ENCODE measurements at places on chromosomes 3 and 15. TPM values are rescaled to one million over a fixed set of nuclear protein-coding genes. Genes with fewer than 3 reads are reported as not detected.

DNA sequence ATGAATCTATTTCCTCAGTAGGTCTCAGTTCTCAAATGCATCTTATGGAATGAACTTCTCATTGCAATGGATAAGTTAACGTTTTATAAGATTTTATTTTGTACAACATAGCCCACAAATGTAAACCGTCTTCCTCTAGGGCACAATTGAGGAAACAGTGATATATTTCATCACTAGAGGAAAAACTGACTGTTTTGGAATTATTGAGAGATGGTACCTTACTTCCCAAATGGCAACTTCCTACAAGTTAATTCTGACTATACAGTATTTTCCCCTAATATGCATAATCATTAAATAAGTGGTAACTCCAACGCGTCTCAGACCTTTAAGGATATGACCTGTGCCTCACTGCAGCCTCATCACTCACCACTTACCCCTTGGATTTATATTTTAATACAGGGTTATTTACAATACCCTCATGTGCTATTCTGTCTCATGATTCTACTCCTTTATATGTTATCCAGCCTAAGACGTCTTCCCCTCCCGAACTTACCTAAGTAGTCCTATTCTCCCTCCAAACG, 13.3 kb downstream of the GABPB1 start:
- 0 out of 3 replicates have a peak, but pooled peaks cover 4% of the 10 kb centered on the region for H3K36me3 ChIP-seq
- no peak overlapping the region for H3K27ac ChIP-seq
- DNase-seq: no peak
- no peaks in the 10 kb centered on the region for H3K27me3 ChIP-seq
- no peak overlapping the region for H3K4me3 ChIP-seq

DNA sequence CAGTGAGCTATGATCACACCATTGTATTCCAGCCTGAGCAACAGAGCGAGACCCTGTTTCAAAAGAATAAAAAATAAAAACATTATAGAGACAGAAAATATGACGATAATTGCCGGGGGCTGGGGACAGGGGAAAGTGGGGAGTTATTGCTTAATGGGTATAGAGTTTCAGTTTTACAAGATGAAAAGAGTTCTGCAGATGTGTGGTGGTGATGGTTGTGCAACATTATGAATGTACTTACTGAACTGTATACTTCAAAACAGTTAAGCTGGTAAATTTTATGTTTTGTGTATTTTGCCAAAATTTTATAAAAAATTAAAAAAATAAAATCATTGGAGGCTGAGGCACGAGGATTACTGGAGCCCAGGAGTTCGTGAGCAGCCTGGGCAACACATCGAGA, 24.8 kb upstream of the ZNF774 start:
- no peaks in the 10 kb centered on the region for H3K27me3 ChIP-seq
- no peak for DNase-seq
- H3K27ac ChIP-seq: no peak overlapping the region
- H3K4me1 ChIP-seq: peaks cover 4% of the 10 kb centered on the region
- no peaks in the 10 kb centered on the region for H3K36me3 ChIP-seq

The LRRIQ4 gene
- polyA plus RNA-seq: not detected

DNA sequence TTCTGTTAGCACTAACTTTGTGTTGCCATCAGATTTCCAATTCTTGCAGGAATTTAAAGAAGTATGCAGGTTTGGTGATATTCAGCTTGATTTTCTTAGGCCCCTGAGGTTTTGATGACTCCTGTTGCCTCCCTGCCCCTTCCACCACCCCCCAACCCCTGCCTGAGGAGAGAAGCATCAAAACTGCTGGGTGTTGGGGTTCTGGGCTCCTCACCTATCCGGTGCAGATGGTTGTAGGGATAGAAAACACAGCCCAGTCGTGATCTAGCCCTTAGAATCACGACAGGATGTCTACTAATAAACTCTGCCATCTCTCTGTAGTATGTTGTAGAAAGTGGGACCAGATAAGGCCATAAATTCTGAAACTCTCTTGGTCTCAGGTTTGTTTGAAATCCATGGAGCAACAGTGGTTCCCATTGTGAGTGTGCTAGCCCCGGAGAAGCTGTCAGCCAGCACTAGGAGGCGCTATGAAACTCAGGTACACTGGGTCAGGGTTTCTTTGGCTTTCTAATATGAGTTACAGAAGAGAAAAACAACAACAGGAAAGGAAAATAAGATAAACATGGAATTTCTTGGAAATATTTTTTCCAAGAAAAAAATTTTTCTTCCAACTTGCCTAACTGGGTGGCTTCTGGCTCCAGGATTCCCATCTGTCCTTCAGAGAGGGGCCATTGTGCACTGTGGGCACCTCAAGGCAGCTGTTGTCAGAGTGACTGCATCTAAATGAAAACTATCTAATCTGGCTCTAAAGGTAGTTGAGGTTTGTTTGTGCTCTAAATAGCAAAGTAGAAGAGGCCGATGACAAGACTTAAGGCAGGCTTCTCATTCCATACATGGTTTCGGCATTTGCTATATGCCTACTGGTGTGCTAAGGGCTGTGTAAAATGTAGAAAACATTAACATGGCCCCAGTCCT, 8.7 kb downstream of the SRP14 start:
- DNase-seq: peak; percentile 39
- H3K4me3 ChIP-seq: no peak overlapping the region

DNA sequence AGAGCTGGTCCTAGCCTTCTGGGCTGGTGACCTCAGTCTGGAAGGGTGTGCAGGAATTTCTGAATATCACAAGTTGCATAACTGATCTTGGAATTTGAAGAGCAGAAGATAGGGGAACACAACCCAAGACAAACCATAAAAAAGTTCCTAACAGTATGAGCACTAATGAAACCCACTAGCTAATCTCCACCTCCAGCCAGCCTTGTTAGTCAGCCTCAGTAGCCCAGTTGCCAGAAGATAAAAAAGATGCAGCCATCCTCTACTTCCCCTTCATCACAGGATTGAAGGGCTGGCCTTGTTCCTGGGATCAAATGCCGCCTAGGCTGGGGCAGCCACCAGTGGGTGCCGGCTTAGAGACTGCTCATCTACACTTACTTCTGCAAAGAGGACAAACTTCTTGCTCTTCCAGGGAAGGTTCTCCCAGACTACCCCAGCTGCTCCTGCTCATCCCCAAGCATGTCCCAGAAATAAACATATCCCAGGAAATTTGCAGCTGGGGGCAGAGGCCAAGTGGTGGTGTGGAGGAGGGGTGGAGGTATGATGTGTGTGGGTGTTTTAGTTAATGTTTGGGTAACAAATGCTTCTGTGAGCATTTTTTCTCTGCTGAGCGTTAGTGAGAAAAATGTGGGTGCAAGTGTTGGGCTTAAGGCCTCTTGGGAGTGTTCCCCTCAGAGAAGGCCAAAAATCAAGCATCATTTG, 9.2 kb upstream of the ITGA11 start:
- peaks cover 11% of the 10 kb centered on the region for H3K27me3 ChIP-seq
- H3K27ac ChIP-seq: no peak overlapping the region
- no peak overlapping the region for H3K4me3 ChIP-seq
- DNase-seq: no peak
- H3K36me3 ChIP-seq: no peaks in the 10 kb centered on the region

The RYR3 gene
- not detected for polyA plus RNA-seq

DNA sequence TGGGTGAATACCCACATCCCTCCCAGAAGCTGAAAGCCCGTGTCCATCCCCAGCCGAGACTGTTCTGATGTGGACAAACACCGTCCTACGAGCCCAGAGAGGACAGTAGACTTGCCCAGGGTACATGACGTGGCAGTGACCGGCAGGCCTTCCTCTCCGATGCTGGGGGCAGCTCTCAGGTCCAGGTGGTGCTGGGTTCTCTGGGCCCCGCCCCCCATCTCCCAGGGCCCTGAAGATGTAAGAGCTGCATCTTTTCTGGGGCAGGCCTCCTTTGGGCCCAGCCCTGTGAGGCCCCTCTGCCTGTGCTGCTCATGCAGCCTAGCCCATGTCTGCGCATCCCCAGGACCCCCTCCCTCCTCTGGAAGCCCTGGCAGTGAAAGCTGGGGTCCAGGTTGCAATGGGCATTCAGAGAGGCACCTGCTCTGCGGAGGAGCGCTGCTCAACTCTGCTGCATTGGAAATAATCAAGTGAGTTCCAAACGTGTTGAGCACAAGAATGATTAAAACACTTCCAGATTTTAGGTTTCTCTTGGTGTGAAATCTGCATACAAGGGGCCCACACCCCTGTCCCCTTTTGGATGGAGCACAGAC, 71.9 kb downstream of the FBLN2 start:
- H3K27ac ChIP-seq: no peak overlapping the region
- H3K36me3 ChIP-seq: no peaks in the 10 kb centered on the region
- no peak overlapping the region for H3K4me3 ChIP-seq

The NTRK3 gene
- 0.08 TPM for polyA plus RNA-seq

DNA sequence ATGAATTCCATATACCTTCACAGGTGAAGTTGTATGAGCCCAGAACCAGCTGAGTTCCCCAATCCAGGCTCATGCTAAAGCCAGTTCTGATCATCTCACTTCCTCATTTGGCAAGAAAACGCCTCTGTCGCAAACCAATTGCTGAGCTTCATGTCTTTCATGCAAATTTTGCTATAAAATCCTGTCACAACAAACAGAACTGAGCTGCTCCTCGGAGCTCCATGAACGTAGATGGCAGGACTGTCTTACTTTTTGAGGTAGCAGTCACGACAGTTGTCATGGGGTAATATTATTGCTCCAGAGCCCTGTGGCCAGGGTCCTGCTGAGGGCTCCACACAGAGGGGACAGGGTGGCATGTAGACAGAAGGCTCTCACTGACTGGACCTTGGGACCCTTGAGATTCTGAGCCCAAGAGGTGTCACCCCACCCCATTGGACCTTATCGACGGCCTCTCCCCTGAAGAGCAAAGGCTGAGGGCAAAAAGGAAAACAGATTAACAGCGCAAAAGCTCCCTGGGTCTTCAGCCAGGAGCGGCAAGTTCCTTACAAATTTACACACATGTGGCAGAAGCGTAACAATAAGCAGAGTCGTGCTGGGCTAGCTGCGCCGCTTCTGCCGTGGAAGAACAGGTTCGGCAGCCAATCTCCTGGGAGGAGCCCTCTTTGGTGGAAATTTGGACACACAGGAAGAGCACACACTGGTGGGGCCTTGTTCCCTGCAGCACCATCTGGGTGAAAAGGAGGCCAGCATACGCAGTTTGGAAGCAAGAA, 249.2 kb downstream of the OPA1 start:
- H3K36me3 ChIP-seq: peaks cover 5% of the 10 kb centered on the region
- DNase-seq: peak; percentile 71
- H3K27me3 ChIP-seq: no peaks in the 10 kb centered on the region
- peak overlapping the region; percentile 95 for H3K27ac ChIP-seq
- H3K4me3 ChIP-seq: peak overlapping the region; percentile 22
- H3K4me1 ChIP-seq: peaks cover 23% of the 10 kb centered on the region

- no peak for DNase-seq
- no peaks in the 10 kb centered on the region for H3K4me1 ChIP-seq
- no peak overlapping the region for H3K4me3 ChIP-seq
These were observed 17.4 kb downstream of the FILIP1L start for GRCh38 chr3:100096866-100097265.

The CFAP100 gene
- not detected for polyA plus RNA-seq

DNA sequence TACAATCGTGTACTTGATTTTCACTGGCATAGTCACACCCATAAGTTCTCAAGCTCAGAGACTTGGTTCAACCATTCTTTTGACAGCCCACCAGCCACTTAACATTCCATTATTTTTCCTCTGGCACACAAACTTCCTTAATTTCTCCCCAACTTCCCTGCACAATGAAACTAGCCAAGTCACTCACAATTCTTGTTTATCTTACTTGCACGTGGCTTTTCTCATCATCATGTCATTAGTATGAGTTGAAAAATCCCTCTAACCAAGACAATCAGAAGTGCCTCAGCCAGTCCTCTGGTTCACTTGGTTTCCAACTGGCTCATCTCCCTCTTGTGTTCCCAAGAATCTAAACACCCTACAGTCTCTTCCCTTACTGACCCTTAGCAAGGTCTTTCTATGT, 110.5 kb upstream of the PTPRG start:
- H3K27ac ChIP-seq: no peak overlapping the region
- H3K4me1 ChIP-seq: no peaks in the 10 kb centered on the region
- DNase-seq: no peak
- no peak overlapping the region for H3K4me3 ChIP-seq
- no peaks in the 10 kb centered on the region for H3K27me3 ChIP-seq

GRCh38 chr3:72397586-72397985, 450.7 kb downstream of the SHQ1 start:
- H3K27me3 ChIP-seq: no peaks in the 10 kb centered on the region
- H3K4me3 ChIP-seq: no peak overlapping the region
- peaks cover 4% of the 10 kb centered on the region for H3K4me1 ChIP-seq
- DNase-seq: no peak
- peaks cover 8% of the 10 kb centered on the region for H3K36me3 ChIP-seq

The CPN2 gene
- polyA plus RNA-seq: not detected

DNA sequence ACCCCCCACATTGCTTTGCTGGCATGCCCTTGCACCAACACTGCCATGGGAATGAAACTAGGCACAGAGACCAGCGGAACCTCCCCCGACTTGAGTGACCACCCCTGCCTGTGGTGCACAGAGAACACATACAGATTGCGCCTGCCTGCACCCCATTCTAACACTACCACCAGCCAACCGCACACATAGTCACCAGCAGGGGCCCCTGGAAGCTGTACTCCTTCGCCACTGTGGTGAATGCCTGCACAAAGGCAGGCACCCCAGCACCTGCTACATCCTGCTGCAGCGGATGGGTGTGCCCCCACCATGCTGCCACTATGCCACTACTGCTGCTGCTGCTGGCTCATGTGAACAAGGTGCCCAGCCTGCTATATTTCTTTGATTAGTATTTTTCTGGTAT, 27.4 kb upstream of the DNAAF4 start:
- no peak overlapping the region for H3K27ac ChIP-seq
- H3K27me3 ChIP-seq: no peaks in the 10 kb centered on the region
- no peak overlapping the region for H3K4me3 ChIP-seq
- no peaks in the 10 kb centered on the region for H3K36me3 ChIP-seq

DNA sequence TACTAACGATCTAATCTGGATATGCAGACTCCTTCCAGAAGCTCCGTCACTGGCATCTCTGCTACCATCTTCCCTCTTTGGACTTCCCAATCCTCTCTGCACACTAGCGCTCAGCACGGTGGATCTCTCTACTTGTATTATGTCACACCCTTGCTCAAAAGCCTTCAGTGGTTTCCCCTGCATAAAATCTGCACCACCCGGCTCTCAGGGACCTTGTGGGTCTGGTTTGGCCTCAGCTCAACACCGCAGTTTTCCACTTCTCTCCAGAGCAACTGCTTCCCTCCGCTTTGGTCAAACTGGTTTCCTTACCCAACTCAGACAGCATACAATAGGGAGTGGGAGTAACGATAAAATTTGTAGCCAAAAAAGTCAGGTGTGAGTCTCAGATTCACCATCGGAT, 30.7 kb upstream of the HES1 start:
- H3K27me3 ChIP-seq: no peaks in the 10 kb centered on the region
- H3K36me3 ChIP-seq: no peaks in the 10 kb centered on the region
- no peak overlapping the region for H3K27ac ChIP-seq
- H3K4me3 ChIP-seq: no peak overlapping the region

The TRIM42 gene
- polyA plus RNA-seq: not detected

GRCh38 chr3:41125258-41125657, 74.0 kb upstream of the CTNNB1 start:
- H3K36me3 ChIP-seq: no peaks in the 10 kb centered on the region
- peaks cover 6% of the 10 kb centered on the region for H3K27me3 ChIP-seq
- no peak for DNase-seq
- H3K4me1 ChIP-seq: peaks cover 9% of the 10 kb centered on the region
- no peak overlapping the region for H3K4me3 ChIP-seq

- H3K4me3 ChIP-seq: no peak overlapping the region
- H3K27me3 ChIP-seq: no peaks in the 10 kb centered on the region
- peak overlapping the region; percentile 43 for H3K27ac ChIP-seq
These were observed 18.1 kb downstream of the MCF2L2 start for GRCh38 chr3:183410280-183410679.
